Dermis lymphatic vessel endothelial cell (primary cell): ENCODE measurements at places on chromosomes 7 and 10. TPM values are rescaled to one million over a fixed set of nuclear protein-coding genes. Genes with fewer than 3 reads are reported as not detected.

BAZ1B gene
- total RNA-seq: 36.2 and 47.1 TPM in 2 replicates

SFR1 gene
- total RNA-seq: 4.1 and 5.3 TPM in 2 replicates

NXPH1 gene
- not detected in 2 replicates for total RNA-seq

FAS gene
- 2.5 and 7.4 TPM in 2 replicates for total RNA-seq

WEE2 gene
- total RNA-seq: under 0.01 and 0.11 TPM in 2 replicates

ADAMTS14 gene
- under 0.01 and 0.11 TPM in 2 replicates for total RNA-seq

CDNF gene
- total RNA-seq: 0.76 and 1.0 TPM in 2 replicates

RARRES2 gene
- 0.43 and 0.54 TPM in 2 replicates for total RNA-seq

FKBP6 gene
- not detected in 2 replicates for total RNA-seq

MINDY4 gene
- total RNA-seq: 0.76 and 1.6 TPM in 2 replicates

MEST gene
- 0.87 and 1.1 TPM in 2 replicates for total RNA-seq

WNT16 gene
- not detected in 2 replicates for total RNA-seq

CRYGN gene
- total RNA-seq: not detected in 2 replicates

EPDR1 gene
- total RNA-seq: 0.69 and 3.3 TPM in 2 replicates

FAM180A gene
- total RNA-seq: under 0.01 TPM in 1 of 2 replicates, not detected in the other

PILRA gene
- 0.17 and 0.22 TPM in 2 replicates for total RNA-seq

OR2A12 gene
- not detected in 2 replicates for total RNA-seq

CALU gene
- 266 and 321 TPM in 2 replicates for total RNA-seq

ARHGEF35 gene
- total RNA-seq: under 0.01 and 0.43 TPM in 2 replicates

PDE6C gene
- not detected in 2 replicates for total RNA-seq

AKR1C8 gene
- not detected in 2 replicates for total RNA-seq
